Caco-2 (cell line): ENCODE measurements at places on chromosomes 2 and 18. TPM values are rescaled to one million over a fixed set of nuclear protein-coding genes. Genes with fewer than 3 reads are reported as not detected.

Gene ZNF397
- total RNA-seq: 4.9 and 6.0 TPM in 2 replicates

Gene CCDC141
- total RNA-seq: 11.5 and 16.6 TPM in 2 replicates

DNA sequence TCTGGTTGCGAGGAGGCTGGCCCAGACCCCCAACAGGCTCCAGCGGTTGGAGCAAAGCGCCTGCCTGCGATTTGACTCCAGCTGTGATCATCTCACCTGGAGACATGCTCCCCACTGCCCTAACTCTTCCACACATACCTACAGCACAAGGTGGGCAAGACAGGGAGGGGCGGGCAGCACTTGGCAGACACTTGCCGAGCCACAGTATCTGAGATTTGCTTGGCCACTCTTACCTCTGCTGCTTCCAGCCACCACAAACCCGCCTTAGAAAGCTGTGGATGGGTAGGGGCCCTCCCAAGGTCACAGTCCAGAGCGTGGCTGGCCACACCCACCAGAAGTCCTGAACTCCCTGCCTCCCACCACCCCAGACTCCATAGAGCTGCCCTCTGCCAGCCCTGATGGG, 8.2 kb downstream of the CYP26B1 start:
- no peak overlapping the region for H3K4me3 ChIP-seq
- no peaks in the 10 kb centered on the region for H3K27me3 ChIP-seq
- no peak overlapping the region for H3K27ac ChIP-seq
- peaks cover 14% of the 10 kb centered on the region for H3K4me1 ChIP-seq
- no peaks in the 10 kb centered on the region for H3K36me3 ChIP-seq

DNA sequence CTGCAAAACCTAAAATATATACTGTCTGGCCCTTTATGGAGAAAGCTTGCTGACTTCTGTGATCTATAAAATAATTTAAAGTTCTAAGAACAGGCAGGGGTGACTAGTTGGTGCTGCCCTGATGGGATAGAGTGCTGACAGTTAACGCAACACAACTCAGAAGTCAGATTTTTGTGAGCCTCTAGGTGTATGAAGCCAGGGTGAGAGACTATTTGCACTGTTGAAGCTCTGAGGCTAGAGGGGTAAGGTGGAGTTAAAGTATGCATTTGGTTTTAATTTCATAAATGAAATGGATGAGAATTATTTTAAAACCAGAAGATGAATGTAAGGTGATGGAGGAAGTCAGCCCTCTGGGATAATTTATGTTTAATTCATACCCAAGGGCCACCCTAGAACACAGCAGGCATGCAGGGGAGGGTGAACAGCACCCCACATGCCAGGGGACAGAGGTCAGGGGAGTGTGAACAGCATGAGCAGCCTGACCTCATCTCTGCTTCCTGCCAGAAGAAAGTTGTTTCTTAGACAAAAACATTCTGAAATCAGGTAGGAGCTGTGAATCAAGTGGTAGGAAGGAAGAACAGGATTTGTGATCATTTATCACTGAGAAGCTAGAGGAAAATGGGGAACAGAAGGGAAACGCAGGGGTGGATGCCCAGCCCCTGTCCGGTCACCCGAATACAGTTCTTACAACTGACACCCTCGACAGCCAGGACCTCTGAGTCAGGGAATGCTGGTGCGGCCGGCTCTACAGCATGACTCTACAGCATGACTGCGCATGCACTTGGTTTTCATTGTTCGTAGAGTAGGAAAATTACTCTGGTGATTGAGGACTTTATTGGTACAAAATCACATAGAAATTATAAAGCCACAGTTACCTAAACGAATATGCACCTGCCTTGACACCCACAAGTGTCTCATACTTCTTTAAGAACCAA, 93.1 kb downstream of the MBP start:
- DNase-seq: no peak
- no peak overlapping the region for H3K4me3 ChIP-seq
- no peaks in the 10 kb centered on the region for H3K36me3 ChIP-seq
- H3K27ac ChIP-seq: no peak overlapping the region

Gene EFR3B
- 14.5 and 19.1 TPM in 2 replicates for total RNA-seq

DNA sequence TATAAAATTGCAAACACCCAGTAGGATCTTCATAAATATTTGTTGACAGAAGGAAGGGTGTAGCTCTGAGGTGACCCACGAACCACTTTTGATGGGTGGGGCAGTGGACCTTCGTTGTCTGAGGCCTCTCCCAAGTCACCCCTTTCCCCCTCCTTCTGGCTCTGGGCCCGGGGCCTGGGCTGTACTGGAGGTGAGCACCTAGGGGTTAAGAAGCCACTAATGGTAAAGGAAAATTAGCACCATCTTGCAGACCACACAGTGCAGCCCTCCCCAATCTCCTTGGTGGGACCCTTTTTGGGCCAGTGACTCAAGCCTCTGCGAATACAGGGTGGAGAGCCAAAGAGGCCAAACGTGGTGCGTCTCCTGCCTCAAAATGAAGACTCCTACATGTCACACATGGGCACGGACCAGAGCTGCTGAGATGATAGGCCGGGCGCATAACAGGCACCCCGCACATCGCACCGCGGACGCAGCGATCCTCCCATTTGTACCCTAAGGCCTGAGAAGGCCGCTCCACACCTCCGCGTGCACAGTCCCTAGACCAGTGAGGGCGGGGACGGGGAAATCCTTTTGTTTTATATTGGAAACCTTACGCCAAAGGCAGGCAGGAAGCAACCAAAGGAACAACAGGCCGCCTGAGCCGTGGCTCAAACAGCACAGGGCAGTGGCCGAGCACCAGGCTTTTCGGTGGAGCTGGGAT, 31.9 kb upstream of the ATP6V1B1 start:
- no peak overlapping the region for H3K4me3 ChIP-seq
- H3K4me1 ChIP-seq: peaks cover 11% of the 10 kb centered on the region; the same call in 1 of the 2 replicates
- no peak for DNase-seq
- no peaks in the 10 kb centered on the region for H3K27me3 ChIP-seq

GRCh38 chr2:218618102-218618860, 10.6 kb downstream of the PLCD4 start:
- no peak overlapping the region for H3K27ac ChIP-seq
- no peaks in the 10 kb centered on the region for H3K27me3 ChIP-seq
- no peaks in the 10 kb centered on the region for H3K36me3 ChIP-seq
- no peaks in the 10 kb centered on the region for H3K4me1 ChIP-seq

Gene CIDEA
- not detected in 2 replicates for total RNA-seq

Gene CD8B
- total RNA-seq: 9.1 and 10.0 TPM in 2 replicates

- no peak overlapping the region for H3K27ac ChIP-seq
- H3K36me3 ChIP-seq: no peaks in the 10 kb centered on the region
- DNase-seq: no peak
- H3K4me1 ChIP-seq: no peaks in the 10 kb centered on the region
- no peak overlapping the region for H3K4me3 ChIP-seq
Measured at GRCh38 chr2:185144159-185144919, 546.0 kb downstream of the ZNF804A start.

DNA sequence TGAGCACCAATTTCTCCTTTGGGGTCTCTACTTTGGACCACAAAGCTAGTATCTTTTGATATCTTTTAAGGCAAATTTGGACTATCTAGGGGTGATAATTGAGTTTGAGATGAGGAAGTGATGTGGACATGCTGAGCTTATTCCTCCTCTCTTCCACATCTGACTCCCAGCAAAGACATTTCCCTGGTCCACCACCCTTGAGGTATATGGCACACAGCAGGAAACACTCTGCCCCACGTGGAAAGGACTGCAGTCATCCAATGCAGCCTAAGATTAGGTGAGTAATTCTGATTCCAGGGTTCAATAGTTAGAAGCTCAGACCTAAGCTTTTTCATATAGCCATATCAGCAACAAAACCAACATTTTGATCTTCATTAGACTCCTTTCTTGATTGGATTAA, 290.1 kb upstream of the CHAC2 start:
- no peaks in the 10 kb centered on the region for H3K27me3 ChIP-seq
- H3K27ac ChIP-seq: no peak overlapping the region
- H3K36me3 ChIP-seq: no peaks in the 10 kb centered on the region
- H3K4me1 ChIP-seq: no peaks in the 10 kb centered on the region
- DNase-seq: no peak
- H3K4me3 ChIP-seq: no peak overlapping the region

Gene RTP5
- not detected in 2 replicates for total RNA-seq

- no peaks in the 10 kb centered on the region for H3K4me1 ChIP-seq
- no peak overlapping the region for H3K27ac ChIP-seq
- no peaks in the 10 kb centered on the region for H3K27me3 ChIP-seq
- no peak overlapping the region for H3K4me3 ChIP-seq
- no peaks in the 10 kb centered on the region for H3K36me3 ChIP-seq
Measured at GRCh38 chr2:173119069-173119807, 43.6 kb downstream of the MAP3K20 start.

- no peak for DNase-seq
- no peak overlapping the region for H3K27ac ChIP-seq
- no peak overlapping the region for H3K4me3 ChIP-seq
- H3K27me3 ChIP-seq: no peaks in the 10 kb centered on the region
- no peaks in the 10 kb centered on the region for H3K4me1 ChIP-seq
- H3K36me3 ChIP-seq: no peaks in the 10 kb centered on the region
Measured at GRCh38 chr18:76134628-76135027, 360.4 kb downstream of the ZNF516 start.

- no peak overlapping the region for H3K4me3 ChIP-seq
- DNase-seq: no peak
- no peaks in the 10 kb centered on the region for H3K27me3 ChIP-seq
- H3K4me1 ChIP-seq: no peaks in the 10 kb centered on the region
- no peak overlapping the region for H3K27ac ChIP-seq
- no peaks in the 10 kb centered on the region for H3K36me3 ChIP-seq
Measured at GRCh38 chr2:99939135-99939534, 203.3 kb downstream of the AFF3 start.

- no peaks in the 10 kb centered on the region for H3K36me3 ChIP-seq
- no peak for DNase-seq
- no peaks in the 10 kb centered on the region; the same call in 1 of the 2 replicates for H3K27me3 ChIP-seq
Measured at GRCh38 chr2:237487496-237487895, 445 bp downstream of the MLPH start.

Gene SATB2
- 1.1 and 1.2 TPM in 2 replicates for total RNA-seq

Gene UCN
- total RNA-seq: 0.86 TPM in 1 of 2 replicates, not detected in the other

Gene CAPN13
- total RNA-seq: 2.1 and 3.3 TPM in 2 replicates

DNA sequence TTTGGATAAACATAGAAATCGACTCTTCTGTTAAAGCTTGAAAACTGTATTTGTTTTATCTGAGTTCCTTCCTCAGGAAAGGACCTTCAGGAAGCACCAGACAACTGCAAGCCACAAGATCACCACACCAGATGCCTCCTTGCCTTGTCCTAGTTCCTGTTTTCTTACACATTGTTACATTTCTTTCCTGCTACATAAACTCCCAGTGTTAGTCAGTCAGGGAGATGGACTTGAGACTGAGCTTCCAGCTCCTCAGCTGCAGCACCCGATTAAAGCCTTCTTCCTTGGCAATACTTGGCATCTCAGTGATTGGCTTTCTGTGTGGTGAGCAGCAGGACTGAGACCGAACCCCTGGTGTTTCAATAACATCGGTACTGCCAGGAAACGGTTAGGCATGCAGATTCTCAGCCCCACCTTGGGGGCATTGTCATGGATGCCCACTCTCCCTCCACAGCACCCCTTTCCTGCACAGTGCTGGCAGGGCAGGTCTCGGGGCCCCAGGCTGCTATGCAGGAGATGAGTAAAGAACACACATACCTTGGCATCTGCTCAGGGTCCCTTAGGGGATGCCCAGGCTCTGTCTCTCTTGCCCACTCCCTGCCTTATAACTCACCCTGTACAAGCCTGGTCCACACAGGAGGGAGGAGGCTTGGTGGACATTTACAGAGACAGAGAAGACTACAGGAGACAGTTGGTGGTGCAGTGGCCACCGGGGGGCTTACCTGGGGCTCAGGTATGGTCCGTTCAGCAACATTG, 32.6 kb downstream of the ANKMY1 start:
- peaks cover 3% of the 10 kb centered on the region for H3K36me3 ChIP-seq
- H3K27ac ChIP-seq: no peak overlapping the region
- H3K4me3 ChIP-seq: no peak overlapping the region
- H3K4me1 ChIP-seq: no peaks in the 10 kb centered on the region
- H3K27me3 ChIP-seq: no peaks in the 10 kb centered on the region
- DNase-seq: no peak

DNA sequence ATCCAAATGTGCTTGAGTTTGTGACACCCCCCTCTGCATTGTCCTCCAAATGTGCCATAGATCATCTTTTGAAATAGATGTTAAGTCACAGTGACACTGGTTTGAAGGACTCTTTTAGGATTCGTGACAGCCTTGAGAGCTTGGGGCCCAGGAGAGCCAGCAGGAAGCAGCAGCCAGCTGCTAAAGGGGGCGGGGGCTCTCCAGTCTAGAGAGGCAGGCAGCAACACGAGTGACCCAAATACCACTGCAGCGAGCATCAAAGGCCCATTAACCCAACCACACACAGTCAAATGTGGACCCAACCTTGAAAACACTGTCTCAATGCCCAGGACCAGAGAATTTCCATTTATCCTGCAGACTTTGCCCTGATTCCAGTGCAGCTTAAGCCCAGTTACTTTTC, 75.6 kb downstream of the ZBTB7C start:
- H3K4me1 ChIP-seq: 0 out of 2 replicates have a peak, but pooled peaks cover 5% of the 10 kb centered on the region
- no peak for DNase-seq
- no peak overlapping the region for H3K4me3 ChIP-seq
- no peaks in the 10 kb centered on the region for H3K27me3 ChIP-seq

DNA sequence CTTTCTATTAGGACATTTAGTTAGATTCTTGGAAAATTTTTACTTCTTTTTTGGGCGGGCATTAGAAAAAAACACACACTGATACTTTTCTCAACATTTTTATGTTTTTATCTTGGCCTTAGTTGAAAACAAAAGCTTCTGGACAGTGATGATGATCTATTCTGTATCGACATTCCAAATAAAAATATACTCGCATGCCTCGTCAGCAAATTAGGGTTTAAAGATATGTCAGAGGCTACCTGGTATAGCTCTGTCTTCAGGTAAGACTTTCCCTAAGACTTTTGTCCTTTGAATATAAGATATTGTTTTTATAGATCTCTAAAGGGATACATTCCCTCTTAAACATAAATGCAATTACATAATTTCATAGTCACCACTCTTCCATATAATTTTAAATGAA, 816.8 kb downstream of the LRP1B start:
- H3K27me3 ChIP-seq: no peaks in the 10 kb centered on the region
- no peak for DNase-seq
- no peaks in the 10 kb centered on the region for H3K4me1 ChIP-seq
- no peak overlapping the region for H3K4me3 ChIP-seq

DNA sequence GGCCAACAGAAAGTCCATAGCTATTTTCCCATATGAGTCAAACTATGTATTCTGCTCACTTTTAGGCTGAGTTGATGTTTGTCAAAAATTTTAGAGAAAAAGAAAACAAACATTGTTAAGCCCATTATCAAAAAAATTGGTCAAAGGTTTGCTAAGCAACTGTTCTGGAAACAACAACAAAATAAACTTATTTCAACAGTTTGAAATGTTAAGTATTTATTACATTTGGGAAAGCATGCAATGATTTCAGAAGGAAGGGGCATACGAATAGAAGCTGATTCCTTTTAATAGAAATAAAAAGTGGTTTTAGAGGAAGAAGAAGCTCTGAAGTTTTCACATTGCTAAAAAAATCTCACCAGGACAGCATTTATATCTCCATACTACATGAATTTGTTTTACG, 1837.5 kb upstream of the CELF4 start:
- no peaks in the 10 kb centered on the region for H3K27me3 ChIP-seq
- no peak for DNase-seq
- H3K36me3 ChIP-seq: no peaks in the 10 kb centered on the region
- H3K4me3 ChIP-seq: no peak overlapping the region
- no peaks in the 10 kb centered on the region for H3K4me1 ChIP-seq
- H3K27ac ChIP-seq: no peak overlapping the region
